ENCODE measurements at places on chromosomes 2 and 18. TPM values are rescaled to one million over a fixed set of nuclear protein-coding genes. Genes with fewer than 3 reads are reported as not detected.

Gene CD8B2
- not detected for total RNA-seq

Gene MEP1B
- not detected for total RNA-seq

Gene SLC39A6
- 81.3 TPM for total RNA-seq

Gene CAPN10
- 24.9 TPM for total RNA-seq

Gene KIDINS220
- total RNA-seq = 47.8 TPM

Gene CPO
- not detected for total RNA-seq

Gene SAG
- not detected for total RNA-seq

Gene LIPG
- 11.0 TPM for total RNA-seq

Gene PCGF1
- total RNA-seq = 17.9 TPM

Gene ABCG8
- not detected for total RNA-seq

Gene GREB1L
- total RNA-seq = 16.2 TPM

Gene CDH2
- 326 TPM for total RNA-seq

Gene GULP1
- 39.4 TPM for total RNA-seq

Gene SPR
- 23.6 TPM for total RNA-seq
